Transverse colon (tissue), 4 donors: ENCODE measurements at places on chromosomes 2 and 18. TPM values are rescaled to one million over a fixed set of nuclear protein-coding genes. Genes with fewer than 3 reads are reported as not detected.

FKBP1B gene
- 7.5 TPM for total RNA-seq

DNA sequence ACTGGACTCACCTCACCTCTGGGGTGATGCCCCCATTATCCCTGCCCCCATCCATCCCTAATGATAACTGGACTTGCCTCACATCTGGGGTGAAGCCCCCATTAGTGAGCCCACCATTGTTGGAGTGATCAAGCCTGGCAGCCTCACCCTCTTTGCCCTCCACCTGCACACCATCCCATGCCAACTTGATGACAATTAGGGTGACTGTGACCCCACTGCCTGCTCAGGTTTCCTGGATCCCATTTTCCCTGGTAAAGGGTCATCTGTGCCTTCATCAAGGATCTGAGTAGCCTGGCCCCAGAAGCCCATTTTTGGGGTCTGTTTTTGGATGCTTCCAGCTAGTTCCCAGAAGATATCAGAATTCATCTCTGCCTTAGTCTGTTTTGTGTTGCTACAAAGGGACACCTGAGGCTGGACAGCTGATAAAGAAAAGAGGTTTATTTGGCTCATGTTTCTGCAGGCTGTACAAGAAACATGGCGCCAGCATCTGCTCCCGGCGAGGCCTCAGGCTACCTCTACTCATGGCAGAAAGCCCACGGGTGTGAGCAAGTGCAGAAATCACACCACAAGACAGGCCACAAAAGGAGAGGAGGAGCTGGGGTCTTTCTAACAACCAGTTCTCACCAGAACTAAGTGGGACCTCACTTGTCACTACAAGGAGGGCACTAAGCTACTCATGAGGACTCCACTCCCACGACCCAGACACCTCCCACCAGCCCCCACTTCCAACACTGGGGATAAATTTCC lies 196.4 kb upstream of the TWIST2 start:
- no peak for DNase-seq

DNA sequence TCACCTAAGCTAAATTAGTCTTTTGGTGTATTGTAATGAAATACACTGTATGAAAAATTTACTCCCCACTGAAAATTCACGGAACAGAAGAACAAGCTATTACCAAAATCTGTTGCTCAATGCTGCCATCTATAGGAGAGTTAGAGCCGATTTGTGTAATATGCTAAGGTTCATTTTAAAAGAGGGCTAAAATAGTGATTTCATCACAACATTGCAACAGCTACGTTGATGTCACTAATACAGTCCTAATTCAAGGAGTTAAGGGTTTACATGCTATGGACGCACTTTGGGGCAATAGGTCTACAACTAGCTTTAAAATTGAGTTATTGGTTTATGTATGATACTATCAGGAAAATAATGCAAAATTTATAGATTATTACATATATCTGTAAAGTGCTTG lies 3.0 kb upstream of the IRS1 start:
- no peak for DNase-seq

GRCh38 chr18:39951142-39951720 lies 2003.8 kb upstream of the PIK3C3 start:
- DNase-seq, result no peak

KCNIP3 gene
- total RNA-seq, result 2.2 TPM

TMEM200C gene
- 0.16 TPM for total RNA-seq

ATG9A gene
- total RNA-seq, result 243 TPM

DNA sequence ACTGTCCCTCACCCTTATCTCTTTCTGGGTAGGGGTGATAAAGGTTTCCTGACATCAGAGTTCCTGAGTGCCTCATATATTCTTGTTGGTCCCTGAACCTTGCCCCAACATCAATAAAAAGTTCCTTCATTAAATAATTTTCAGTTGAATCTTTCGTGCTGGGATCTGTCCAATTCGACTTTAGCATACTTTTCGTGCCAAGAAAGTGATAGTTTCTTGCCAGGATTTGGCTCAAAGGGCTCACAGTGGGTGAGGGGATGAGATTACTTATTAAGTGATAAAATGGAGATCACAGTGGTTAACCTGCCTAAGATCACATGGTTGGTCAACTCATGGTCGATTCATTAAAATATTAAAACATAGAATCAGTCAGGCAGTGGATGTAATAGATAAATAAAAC lies 93.8 kb upstream of the SLC8A1 start:
- no peak for DNase-seq
